Activated gamma-delta T cell treated with Interleukin-2 at 50 U/mL for 16 hours (primary cell): ENCODE measurements at places on chromosomes 7 and 10.
A peak's percentile ranks its signal among the peaks of the same experiment; 100 is the strongest.

DNA sequence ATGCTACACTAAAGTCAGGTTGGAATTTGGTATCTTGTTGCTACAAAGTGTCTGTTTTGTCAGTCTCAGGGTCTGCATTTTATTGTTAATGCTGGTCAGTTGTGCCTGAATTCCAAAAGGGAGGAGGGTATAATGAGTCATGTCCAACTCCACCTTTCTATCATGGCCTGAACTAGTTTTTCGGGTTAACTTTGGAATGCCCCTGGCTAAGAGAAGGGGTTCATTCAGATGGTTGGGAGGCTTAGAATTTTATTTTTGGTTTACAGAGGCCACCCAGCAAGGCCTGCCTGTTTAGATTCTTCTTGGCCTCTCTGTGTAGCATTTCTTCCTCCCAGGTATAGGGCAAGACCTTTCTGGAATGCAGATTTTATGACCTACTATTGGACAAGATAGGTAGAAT lies 93.2 kb downstream of the SKIDA1 start:
- DNase-seq, result no peak

GRCh38 chr7:159015454-159016410 lies 128.9 kb downstream of the VIPR2 start:
- no peak for DNase-seq

- no peak for DNase-seq
These were observed 279.9 kb upstream of the SEMA3C start for GRCh38 chr7:81198766-81199165.

- DNase-seq, result no peak
These were observed 18.2 kb downstream of the PODXL start for GRCh38 chr7:131538071-131538812.

DNA sequence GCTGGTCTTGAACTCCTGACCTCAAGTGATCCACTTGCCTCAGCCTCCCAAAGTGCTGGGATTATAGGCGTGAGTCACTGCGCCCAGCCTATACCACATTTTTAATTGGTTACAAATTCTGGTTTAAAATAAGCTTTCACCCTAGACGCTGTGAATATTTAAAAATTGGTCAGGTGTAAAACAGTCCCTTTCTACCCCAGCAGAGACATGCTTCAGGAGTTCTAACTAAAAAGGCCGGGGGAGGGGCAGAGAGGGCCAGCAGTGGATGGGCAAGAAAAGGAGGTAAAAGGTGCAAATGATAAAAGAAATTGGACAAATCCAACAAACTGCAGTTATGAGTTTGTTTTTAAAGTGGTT lies 70.0 kb downstream of the WAPL start:
- no peak for DNase-seq

DNA sequence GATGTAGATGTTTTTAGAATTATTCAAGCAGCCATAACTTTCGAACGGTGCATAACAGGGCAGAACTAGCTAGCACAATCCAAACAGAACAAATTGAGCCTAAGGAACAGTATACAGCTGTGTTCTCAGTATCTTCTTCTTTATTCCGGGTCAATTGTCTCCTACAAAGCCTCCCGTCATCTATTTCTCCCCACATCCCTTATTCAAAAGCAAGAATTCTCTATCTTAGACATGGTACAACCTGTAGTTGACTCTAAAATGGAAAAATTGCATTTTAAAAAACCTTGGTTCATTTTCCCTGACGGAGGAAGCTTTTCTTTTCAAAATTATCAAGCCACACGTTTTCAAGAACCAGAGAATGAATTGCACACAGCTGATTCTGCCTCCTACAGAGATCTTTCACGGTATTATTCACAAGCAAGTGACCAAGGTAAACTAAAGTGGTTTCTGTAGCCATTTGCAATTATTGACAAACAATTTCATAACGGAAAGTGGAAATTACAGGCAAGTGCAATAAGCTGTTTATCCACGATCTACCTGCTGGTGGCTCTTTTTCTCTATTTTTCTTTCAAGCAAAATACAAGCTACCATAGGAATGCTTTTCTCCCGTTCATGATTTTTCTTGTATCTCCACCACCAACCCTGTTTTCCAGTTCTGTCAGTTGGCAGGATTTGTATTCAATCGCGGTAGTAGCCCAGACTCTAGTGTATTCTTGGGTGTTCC lies 2.3 kb downstream of the GRM8 start:
- DNase-seq, result no peak

GRCh38 chr7:94266238-94266644 lies 128.5 kb upstream of the COL1A2 start:
- DNase-seq, result no peak

DNA sequence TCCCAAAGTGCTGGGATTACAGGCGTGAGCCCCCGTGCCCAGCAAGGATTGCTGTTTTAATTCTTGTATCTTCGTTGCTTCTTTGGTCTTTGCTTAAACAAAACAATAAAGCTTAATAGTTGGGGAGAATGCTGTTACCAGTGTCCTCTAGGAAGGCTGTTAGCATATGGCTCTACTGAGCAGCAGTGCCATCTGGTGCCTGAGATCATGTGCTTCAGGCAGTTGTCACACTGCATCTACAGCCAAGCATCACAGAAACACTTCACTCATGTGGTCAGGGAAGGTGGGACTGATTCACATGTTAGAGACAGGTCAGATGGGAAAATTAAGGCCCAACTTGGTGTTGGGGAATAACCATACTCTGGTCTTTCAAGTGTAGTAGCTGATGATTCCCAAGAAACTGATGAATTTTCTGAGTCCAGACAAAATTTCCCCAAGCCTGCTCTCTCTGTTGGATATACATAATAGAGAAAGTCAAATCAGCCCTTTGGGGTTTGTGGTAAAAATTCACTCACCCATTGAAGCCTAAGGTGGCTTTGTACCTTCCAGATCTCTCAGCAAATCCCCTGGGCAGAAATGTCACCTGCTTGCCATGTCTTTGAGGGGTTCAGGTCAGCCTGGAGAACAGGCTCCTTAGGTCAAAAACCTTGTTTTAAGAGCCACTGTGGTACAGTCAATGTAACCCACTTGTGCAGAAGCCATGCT lies 28.4 kb downstream of the UBE2D4 start:
- no peak for DNase-seq

GRCh38 chr7:141191277-141191676 lies 117.4 kb downstream of the TMEM178B start:
- no peak for DNase-seq

GRCh38 chr10:130232166-130233034 lies 96.2 kb downstream of the GLRX3 start:
- no peak for DNase-seq

DNA sequence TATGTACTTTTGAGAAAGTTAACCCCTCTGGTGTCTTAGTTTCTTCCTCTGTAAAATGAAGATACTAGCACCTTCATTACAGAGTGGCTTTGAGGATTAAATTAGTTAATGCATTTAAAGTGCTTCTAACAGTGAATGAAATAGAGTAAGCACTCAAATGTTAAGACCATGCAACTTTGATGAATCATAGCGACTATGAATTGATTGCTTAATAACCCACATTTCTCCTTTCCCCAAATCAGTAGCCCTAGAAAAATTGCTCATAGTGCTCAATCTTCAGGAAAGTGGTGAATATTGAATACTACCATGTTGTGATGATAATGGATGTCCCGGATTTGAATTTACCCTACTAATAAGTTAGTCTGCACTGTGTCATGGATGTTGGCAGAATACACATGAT lies 48.1 kb downstream of the CD36 start:
- no peak for DNase-seq

- no peak for DNase-seq
These were observed 229.6 kb downstream of the BAMBI start for GRCh38 chr10:28906934-28907333.

- no peak for DNase-seq
These were observed 804 bp downstream of the TMEM106B start for GRCh38 chr7:12211711-12212485.

DNA sequence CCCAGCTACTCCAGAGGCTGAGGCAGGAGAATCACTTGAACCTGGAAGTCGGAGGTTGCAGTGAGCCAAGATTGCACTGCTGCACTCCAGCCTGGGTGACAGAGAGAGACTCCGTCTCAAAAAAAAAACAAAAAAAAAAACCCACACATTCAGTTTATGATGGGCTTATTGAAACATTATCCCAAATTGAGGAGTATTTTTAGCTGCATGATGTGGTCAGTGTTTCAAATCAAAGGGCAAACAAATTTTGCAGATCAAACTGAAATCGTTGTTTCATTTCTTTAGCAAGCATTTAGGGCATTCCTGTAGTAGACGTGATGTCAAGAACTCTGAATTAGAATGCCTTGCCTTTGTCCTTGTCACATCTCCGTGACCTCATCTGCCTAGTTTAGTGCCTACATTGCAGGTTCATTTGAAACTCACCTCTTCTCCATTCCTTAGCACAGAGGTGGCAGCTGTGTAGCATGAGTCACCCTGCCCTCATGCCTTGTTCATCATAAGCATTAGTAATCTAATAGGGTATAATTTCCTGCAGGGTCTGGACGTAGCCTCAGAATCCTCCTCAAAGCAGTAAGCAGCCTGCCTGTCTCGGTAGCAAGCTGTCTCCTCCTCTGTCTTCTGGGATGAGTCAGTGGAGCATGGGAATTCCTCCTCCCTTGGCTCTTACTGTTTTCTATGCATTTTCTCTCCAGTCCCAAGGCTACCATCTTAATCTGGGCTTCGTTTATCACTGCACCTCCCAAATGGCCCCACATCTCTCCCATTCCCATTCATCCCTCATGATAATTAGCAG lies 73.8 kb downstream of the CUL1 start:
- peak; percentile 5 for DNase-seq

DNA sequence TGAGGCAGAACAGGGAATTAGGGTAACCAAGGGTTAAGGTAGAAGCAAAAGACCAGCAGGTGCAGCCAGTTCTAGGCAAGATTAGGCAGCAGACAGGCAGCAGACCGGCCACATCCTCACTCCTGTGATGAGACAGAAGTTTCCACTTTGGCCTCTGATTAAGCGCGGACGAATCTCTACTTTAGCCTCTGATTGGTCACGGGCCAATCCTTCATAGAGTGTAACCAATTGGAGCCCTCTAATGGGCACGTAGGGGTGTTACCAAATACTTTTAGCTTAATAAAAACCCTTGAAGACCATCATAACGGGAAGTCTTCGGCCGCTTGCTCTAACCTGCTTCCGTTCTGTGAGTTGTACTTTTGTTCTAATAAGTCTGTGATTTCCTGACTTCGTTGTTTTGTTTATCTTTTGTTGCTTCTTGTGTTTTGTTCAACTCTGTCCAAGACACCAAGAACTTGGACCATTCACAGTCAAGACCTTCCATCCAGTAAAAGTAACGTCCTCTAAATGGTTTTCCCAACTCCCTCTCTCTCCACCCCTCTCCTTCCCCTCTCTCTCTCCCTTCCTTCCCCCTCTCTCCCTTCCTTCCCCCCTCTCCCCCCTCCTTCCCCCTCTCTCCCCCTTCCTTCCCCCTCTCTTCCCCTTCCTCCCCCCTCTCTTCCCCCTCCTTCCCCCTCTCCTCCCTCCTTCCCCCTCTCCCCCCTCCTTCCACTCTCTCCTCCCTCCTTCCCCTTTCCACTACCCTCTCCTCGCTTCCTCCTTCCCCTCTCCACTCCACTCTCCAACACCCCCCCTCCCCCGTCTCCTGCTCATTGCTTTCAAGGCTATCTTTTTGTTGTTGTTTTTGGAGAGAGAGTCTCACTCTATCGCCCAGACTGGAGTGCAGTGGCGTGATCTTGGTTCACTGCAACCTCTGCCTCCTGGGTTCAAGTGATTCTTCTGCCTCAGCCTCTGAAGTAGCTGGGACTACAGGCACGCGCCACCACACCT lies 13.2 kb upstream of the MALSU1 start:
- DNase-seq, result no peak

DNA sequence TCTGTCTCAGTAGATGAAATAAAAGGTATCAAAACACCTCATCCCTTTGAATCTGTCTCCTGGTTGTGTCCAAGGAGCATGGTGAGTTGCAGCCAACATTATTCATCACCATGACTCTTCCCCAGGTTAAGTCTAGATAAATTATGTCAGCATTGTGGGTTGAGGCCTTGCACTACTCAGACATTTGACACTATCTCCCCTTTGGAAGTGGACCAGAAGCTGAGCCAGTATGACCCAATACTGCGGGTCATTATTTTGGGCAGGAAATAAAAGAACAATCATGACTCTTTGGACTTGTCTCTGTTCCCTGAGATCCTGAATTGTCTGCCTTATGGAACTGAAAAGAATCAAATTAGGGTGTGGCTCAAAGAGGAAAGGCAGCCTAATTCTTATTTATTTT lies 168.2 kb upstream of the FAM171A1 start:
- DNase-seq, result no peak

DNA sequence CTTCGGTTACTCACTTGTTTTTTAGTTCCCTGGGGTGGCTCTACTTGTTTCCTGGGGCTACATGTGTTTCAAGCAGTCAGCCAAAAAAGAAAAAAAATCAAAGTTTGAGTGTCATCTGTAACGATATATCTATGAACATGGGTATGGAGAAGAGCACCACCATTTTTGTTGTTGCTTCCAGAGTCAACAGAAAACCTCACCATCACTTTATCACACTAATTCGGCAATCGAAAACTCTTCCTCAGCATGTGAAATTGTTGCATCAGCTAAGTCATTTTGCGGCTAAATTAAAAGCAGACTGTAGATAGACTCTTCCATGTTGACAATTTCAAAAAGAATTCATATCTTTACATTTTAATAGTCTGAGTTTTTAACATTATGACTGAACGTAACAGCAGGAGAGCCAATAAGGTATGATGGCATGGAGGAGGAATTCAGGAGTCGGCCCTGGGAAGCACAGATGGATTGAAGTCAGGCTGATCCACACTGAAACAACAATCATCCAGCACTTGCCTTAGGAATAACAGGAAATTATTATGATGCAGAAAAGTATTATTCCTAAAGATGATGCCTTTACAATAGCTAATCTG lies 455.7 kb upstream of the KLF6 start:
- no peak for DNase-seq

DNA sequence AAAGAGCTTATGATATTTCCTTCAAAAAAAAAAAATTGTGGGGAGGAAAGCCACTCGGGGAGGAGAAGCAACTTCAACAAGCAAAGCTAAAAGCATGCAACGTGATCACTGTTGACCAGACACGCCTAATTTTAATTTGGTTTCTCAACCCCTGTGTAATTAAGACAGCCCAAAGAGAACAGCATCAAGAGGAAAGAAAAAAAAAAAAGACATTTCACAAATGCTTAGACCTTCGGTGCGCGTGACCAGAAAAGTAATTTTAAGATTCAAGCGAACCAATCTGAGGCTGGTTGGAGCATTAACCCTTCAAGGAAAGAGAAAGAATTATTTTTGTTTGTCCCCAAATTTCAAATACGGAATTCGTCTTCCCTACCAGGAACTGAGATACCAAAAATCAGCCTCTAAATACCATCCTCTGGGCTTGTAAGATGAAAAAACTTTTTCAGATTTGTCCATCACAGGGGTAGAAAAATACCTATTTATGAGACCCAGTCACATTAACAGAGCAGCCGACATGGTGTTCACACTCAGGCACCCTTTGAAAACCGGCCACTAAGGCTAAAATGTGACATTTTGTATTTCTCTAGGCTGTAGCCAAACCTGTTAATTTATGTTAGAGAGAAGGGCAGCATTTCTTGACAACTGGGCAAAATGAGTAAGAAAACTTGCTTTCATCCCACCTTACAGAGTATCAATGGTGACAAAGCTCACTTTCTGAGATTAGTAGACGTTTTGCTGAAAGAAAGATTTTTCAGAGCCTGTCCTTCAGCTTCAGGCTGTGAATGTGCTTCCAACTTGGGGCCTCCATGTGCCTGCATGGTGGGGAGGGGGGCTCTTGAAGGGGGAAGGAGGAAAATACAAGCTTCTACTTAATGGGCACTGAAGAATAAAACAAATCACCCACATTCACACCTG lies 179.9 kb upstream of the KLF14 start:
- DNase-seq, result no peak
